ENCODE measurements at places on chromosomes 11 and 22.

- DNase-seq = no peak
Measured at GRCh38 chr11:78350646-78351165, 66.9 kb downstream of the GAB2 start.

DNA sequence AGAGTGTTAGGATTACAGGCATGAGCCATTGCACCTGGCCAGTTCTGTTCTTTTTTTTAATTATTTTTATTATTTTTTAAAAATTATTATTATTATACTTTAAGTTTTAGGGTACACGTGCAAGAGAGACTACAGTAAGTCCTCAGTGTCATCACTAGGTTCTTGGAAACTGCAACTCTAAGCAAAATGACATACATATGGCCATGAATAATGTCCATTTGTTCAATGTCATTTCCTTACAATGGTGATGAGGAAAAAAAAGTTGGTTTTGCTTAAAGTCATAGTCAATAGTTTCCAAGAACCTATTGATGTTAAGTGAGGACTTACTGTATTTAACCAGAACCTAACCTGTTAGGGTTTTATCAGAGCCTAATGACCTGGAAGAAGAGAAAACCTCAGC is 29.4 kb upstream of the TOP3B start:
- no peak for DNase-seq

DNA sequence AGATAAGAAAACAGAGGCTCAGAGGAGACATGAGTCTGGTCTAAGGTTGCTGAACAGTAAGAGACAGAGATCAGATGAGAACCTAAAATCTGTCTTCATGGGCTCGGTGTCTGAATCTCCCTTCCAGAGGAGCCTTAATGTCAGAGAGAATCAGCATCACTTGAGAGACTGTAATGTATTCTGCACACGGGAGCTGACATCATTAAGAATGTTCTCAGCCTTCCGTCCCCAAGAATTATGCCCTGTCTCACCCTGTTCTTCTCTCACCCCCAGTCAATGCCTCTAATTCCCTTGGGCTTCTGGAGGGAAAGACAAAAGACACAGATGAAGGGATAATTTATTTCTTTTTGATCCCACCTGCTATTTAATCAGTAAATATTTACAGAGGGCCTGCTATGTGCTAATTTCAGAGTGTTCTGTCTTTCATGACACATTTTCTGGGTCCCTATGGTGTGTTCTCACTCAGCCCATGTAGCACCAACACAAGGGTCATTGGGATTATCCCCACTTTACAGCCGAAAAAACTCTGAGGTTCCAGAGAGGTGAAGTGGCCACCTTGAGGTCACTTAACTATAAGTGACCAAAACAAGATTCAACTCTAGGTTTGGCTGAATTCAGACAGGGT is 61.8 kb downstream of the CD82 start:
- no peak for DNase-seq

GRCh38 chr11:88522624-88523385 is 185.3 kb upstream of the CTSC start:
- no peak for DNase-seq

DNA sequence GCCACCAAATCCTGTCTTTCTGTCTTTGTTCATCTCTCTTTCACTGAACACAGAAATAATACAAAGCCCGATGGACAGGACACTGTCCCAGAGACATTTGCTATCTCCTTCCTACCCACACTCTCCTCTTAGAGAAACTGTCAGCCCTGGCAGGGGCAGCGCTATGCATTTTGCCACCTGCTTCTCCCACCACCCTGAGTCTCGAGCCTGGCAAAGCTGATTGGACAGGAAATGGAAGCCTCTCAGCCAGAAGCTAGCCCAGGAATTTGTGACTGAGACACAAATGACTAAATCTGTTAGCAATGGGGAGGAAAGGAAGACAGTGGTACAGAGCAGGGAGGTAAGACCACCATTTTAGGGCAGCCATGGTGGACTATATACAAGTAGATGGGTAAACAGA is 14.9 kb upstream of the GALNT18 start:
- no peak for DNase-seq

DNA sequence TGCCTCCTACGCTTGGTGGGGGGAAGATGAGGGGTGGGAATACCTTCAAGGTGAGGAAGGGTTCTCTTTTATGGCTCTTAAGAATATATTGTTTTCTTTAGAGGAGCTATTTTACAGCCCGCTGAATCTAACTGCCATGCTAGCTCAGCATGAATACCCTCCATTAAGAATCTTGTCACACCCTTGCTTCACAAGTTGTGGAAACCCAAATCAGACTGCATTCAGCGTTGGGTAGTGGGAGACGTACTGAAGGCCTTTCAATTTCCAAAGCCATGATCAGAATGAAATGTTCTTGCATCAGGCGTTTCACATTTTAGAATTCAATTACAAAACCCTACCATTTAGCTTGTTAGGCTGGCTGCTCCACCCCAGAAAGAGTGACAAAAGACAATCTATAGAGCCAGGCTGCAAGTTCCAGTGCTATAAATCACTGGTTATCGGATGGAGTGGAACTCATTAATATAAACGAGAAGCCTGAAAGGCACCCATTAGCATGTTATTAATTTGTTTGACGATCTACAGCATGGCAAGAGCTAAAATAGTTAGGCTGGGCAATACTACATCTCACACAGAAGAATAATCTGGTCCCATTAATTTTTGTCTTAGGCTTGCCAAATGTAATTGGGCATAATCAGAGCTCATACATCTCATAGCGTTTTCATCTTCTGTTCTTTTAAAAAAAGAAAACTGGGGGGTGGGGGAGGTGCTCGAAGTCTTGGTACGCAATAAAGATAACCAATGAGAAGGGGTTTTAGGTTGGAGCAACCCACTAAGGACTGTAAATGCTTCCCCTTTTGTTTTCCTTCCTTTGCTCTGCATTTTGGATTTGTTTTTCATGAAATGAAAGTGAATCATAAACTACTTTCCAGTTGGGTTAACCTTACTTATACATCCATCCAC is 57.5 kb downstream of the ABTB2 start:
- no peak for DNase-seq

DNA sequence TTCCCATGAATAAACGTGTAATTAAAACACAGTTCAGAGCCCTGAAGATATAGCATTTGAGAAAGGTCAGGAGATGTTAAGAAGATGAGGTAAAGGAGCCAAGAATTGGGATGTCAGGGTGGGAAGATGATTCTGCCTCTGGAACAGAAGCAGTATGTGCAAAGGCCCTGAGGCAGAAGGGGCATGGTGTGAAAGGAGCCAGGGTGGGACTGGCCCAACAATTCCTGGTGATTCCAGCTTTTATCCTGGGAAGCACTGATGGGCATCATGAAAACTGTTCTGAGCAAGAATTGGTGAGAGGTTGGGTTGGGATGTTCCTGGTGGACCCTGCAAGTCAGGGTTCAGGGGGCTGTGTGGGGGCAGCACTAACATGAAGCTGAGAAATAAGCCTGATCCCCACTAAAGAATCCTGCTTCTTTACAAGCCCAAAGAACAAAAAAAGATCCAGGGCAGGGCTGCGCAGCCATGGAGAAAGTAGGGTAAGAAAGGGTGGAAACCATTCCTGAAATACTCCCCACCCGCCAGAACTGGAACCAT is 2.5 kb upstream of the FXYD6 start:
- no peak for DNase-seq

DNA sequence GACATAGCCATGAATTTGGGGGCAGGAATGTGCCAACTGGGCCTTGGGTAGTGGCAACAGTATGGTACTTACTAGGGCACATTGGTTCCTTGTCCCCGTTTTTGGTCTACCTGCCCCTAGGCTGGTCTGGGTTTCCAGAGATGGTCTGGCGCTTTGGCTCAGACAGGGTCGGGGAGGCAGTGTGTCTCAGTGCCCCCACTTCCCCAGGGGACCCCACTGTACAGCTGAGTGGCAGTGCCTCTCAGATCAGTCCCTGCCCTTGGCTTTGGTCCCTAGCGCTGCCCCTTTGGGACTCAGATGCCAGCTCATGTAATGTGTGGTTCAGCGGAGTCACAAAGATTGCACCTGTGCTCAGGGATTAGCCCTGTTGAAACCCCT is 3.3 kb downstream of the RIC8A start:
- DNase-seq = no peak

DNA sequence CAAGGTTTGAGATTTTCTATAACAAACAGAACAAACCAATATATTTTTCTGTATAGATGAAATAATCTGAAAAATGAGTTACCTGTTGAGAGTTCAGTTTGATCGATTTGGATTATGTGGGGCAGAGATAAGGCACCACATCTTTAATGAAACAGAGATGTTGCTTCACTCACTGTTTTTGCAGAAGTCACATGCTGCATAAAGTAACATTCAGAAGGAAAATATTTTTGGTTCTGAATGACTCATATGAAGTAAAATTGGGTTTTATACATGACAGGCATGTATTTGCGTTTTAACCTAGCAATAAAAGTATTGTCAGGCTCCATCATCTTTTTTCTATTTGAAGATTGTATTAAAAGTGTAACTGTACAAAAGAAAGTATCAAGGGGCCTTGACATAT is 77.8 kb downstream of the BBOX1 start:
- DNase-seq = no peak

- no peak for DNase-seq
Measured at GRCh38 chr11:133251841-133252240, 280.5 kb downstream of the OPCML start.

- DNase-seq = no peak
Measured at GRCh38 chr11:43164831-43165230, 147.0 kb upstream of the API5 start.

GRCh38 chr11:73400293-73400692 is 24.1 kb downstream of the RELT start:
- DNase-seq = no peak

DNA sequence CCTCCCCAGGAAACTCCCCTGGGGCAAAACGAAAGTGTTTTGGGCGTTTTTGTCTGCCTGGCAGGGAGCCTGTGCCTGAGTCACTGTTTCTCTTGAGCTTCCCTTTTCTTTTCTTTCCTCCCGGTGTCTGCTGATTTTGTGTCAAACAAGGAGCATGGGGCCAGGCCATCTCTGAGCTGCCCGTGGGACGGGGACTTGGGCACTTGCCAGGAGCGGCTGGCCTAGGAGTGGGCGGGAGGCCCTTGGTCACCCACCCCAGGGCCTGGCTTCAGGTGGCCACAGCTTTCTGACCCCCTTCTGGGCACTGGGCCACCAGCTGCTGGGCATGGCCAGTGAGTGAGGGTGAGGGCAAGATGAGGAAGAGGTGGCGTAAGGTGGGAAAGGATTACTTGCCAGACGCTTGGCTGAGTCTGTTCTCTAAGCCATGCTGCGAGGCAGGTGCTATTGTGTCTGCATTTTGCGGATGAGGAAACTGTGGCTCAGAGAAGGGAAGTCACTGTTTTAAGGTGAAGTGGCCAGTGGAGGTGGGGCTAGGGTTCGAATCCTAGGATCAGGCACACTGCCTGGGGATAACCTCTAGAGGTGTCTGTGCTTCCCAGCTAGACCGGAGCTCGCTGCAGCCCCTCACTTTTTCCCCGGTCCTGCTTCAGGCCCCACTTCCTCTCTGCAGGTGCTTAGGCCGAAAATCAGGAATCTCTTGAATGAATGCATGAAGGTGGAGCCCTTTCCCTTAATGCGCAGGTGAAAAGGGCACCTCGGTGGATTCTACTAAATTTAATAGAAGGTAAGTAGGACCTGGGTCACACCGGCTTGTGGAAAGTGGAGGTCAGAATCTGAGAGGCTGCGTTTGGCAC is 7.8 kb upstream of the NFAM1 start:
- DNase-seq = no peak

GRCh38 chr22:46362934-46363515 is 27.5 kb downstream of the TRMU start:
- DNase-seq = no peak

DNA sequence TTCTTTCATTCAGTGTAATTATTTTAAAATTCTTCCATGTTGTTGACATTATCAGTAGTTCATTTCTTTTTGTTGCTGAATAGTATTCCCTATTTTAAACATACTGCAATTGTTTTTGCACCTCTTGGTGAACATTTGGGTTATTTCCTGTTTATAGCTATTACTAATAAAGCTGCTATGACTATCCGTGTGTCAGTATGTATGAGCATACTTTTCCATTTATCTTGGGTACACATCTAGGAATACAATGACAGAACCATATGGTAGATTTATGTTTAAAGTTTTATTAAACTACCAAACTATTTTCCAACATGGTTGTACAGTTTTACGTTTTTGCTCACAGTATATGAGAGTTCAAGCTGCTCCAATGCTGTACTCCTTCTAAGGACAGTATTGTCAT is 22.0 kb upstream of the FIBIN start:
- DNase-seq = no peak

GRCh38 chr11:117761993-117762392 is 35.0 kb downstream of the DSCAML1 start:
- no peak for DNase-seq

DNA sequence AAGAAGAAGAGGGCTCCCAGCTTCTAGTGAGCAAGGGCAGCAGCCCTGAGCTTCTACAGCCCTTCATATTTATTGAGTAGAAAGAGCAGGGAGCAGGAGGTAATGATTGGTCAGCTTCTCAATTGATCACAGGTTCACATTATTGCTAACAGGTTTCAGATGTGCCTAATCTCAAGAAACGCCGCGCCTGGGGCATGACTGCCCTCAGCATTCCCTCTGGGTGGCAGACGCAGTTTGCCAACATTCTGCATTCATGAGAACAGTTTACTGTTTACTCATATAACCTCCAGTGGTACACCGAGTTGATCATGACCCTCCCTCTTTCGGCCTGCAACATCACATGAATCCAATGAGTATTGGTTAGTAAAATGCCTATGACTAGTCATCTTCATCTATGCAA is 4.7 kb upstream of the ZNF74 start:
- no peak for DNase-seq

GRCh38 chr11:70471254-70471653 is 72.9 kb downstream of the CTTN start:
- no peak for DNase-seq

- no peak for DNase-seq
Measured at GRCh38 chr11:3170044-3170755, 5.1 kb upstream of the OSBPL5 start.

DNA sequence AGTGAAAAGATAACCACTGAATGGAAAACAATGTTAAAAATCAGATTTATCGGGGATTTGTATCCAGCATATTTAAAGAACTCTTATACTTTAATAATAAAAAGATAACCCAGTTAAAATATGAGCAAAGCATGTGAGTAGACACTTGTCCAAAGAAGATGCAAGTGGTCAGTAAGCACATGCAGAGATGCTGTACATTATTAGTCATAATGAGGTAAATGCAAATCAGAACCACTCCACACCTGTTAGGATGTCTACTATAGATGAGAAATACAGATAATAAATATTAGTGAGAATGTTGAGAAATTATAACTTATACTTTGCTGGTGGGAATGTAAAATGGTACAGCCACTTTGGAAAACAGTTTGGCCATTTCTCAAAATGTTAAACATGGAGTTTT is 28.0 kb downstream of the QSER1 start:
- no peak for DNase-seq

- DNase-seq = no peak
Measured at GRCh38 chr11:12999597-12999996, 9.5 kb upstream of the RASSF10 start.

GRCh38 chr11:110061296-110061695 is 31.9 kb upstream of the ZC3H12C start:
- DNase-seq = no peak

DNA sequence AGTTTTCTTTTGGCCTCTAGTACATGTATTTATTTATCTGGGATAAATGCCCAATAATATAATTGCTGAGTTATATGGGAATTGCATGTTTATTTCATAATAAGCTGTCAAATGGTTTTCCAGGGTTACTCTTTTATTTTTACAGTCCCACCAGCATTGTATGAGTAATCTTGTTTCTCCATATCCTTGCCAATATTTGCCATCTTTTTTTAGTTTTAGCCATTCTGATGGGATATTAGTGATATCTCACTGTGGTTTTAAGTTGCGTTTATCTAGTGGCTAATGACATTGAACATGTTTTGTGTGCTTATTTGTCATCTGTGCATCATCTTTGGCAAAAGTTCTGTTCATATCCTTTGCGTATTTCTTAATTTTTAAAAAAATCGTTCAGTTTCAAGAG is 372.8 kb upstream of the CCDC179 start:
- no peak for DNase-seq

Measured in NCI-H2107 (cell line).